ENCODE measurements at places on chromosomes 4 and X.

DNA sequence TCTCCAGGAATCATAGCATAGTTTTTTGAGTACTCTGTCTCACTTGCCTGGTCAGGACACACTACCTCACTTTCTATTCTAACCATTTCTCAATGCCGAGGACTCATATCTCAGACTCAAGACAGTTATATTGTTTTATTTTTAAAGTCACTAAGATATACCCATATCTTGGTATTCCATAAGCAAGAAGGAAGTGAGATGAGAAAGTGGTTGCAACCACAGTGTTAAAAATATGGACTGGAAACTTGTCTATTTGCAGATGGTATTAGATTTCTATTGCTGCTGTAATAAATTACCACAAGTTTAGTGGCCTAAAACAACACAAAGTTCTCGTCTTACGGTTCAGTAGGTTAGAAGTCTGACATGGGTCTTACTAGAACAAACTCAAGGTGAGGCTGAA is 344.8 kb upstream of the MAGEB2 start:
- DNase-seq = no peak

DNA sequence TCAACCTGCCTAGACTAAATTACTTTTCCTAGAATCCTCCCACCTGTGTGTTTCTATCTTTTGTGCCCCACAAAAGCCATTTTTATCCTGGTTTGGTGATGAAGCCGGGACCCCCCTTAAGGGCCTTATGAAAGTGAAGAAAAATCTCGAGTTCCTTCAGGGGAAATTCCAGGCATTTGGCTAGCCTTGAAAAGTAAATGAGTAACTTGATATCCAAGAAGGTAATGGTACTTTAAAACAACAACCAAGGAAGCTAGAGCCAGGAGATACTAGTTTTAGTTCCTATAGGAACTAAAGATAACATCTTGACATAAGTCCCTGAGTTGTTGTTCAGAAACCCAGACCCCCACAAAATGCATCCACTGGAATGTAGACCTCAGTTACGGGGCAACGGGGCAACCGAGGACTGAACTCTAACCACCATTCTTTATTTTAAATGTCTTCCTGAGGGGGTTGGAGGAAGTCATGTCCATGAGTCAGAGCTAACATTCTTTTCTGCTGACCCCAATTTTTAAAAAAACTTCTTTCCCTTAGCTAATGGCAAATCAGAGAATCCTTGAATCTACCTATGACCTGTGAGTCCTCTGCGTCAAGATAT is 73.9 kb downstream of the VCX3A start:
- no peak for DNase-seq

GRCh38 chr4:37687681-37688080 is 1.5 kb upstream of the RELL1 start:
- DNase-seq = no peak

DNA sequence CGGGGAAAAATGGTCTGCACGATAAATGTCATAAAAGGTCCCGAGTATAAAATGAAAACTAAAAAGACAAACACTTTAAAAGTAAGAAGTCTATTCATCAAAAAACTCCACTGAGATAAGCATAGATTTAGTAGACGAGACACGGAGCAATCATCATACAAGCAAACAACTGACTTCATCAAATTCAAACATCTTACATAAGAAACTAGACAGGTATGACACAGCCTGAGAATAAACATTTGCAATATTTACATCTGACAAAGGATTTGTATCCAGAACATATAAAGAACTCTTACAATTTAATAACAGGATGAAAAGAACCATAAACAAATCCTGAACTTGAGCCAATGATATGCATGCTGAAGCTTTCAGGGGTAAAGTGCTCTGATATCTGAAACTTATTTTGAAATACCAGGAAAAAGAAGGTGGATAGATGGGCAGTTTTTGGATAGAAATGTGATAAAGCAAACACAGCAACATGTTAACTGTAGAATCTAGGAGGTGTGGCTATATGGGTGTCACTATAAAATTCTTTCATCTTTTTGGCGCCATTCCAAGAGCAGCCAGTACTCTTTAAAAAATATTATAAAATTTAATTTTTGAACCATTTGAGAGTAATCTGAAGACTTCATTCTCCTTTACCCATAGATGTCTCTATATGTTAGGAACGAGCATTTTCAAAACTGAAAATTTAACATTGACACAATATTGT is 12.0 kb downstream of the MPP1 start:
- DNase-seq = no peak

GRCh38 chr4:67634741-67635140 is 66.2 kb downstream of the UBA6 start:
- no peak for DNase-seq

DNA sequence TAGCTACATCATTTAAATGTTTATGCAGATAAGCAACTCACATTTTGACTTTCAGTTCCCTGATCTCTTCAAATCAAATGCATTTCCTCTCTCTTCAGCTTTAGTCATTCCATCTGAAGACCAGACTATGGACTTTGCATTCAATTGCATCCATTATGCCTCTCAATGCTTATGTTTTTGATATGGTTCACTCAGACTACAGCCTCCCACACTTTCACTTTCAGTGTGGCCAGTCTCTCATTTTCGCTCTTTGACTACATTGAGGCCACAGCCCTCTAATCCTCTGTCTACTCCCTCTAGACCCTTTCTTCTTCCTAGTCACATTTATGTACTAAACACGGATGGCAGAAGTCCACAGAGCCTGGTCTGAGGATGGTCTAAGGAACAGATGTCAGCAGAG is 24.5 kb upstream of the VEGFC start:
- no peak for DNase-seq

GRCh38 chrX:33725535-33726210 is 406.4 kb downstream of the FAM47A start:
- DNase-seq = no peak

DNA sequence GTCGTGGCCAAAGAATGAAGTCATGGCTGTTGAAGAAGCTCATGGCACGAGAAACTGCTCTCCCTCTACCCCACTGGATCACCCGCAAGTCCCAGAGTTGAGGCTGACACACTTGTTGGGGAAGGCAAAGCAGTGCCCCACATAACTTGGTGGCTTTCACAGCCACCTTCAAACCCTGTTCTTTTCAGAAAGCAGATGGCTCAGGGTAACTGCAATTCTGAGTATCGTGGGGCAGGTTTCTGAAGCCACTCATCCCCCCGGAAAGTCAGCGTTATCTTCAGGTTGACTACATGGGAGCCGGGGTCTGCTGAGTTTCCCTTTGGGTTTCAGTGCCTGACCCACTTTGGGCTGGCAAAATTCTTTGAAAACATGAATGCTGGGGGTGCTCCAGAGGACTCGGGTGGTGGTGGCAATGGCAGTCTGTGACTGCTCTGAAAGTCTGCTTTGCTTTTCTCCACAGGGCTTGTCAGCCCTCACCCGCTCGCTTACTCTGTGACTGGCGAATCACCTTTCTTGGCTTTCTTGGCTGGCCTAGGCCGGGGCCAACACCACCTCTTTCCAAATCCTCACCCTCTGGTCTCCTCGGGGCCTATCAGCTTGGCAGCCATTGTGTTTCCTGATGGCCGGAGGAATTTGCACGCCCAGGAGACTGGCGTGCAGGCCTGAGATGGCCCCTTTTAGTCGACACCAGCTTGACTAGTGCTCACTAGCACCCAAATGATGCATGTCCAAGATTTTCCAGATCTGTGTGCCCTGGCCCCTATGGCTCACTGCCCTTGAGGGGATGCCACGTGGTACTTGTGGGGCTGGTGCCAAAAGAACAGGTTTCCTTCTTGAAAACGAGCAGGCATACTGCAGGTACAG is 7.3 kb downstream of the PPP1R3F start:
- peak; percentile 42 for DNase-seq

DNA sequence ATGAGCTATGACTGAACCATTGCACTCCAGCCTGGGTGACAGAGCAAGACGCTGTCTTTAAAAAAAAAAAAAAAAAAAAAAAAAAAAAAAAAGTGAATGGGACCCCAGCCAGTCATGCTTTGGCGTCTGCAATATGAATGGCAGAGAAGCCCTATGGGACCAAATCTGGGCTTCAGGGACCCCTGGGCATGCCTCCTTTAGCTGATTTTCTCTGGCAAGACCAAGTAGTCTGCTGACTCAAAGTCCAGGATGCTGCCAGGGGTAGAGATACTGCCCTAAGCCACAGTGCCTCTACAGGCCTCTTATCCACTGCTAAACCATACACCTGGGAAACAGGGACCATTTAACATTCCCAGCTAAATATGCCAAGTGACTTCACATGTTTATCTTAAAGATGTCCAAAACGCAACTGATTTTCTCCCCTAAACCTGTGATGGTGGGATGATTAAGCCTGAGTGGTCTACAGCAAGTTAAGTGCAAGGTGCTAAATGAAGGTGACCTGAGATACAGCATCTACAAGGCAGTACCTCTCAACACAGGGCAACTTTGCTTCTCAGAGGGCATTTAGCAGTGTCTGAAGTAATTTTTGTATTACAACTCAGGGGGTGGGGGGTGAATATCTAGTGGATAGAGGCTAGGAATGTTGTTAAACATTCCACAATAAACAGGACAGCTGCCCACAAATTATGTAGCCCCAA is 5.8 kb downstream of the RPS4X start:
- no peak for DNase-seq

DNA sequence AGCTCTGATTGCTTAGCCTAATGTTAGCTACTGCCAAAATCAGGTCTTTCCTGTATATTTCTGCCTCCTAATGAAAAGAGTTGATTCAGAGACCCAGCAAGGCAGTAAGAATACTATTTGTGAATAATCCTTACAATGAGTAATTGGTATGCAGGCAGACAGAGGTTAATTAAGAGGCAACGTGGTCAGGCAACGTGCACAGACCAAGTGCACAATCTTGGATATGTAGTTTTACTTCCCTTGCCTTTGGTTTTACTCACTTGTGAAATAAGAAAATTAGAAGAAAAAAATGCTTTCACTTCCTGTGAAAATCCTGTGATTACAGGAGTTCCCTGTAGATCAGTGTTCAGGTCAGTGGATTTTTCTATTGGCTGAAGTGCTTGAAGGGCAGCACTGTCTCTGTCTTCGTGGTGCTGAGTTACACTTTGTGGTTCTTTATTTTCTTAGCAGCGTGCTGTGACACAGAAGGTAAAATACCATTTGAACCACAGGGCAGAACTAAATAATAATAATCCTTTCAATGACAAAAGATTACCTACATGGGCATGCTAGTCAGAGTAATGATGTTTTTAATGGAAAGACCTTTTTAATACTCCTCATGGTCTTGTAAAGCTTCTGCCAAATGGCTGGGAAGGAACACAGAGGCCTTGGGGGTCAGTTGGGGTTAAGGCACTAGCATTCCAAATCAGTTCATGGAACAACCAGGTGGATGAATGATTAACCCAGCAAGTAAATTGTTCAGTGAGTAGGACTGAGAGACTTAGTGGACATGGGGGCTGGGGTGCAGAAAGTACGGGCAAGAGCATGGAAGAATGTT is 430.9 kb downstream of the MAPK10 start:
- DNase-seq = no peak

- DNase-seq = no peak
Measured at GRCh38 chr4:5874811-5875449, 18.0 kb downstream of the CRMP1 start.

DNA sequence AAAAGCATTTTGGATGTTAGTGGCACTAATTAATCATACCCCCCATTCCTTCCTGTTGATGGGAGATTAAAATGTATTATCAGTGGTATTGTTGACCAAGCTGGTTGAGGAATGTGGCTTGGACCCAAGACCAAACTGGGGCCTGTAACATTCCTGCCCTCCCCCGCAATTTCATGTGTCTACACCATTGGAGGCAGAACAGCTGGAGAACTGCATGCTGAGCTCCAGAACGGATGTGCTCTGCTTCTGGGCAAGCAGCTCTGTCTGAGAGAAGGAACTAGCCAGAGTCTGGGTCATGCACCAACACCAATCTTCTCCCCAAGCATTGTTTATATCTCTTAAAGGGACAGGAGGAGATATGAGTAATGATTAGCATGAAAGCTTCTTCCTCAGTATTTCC is 185.5 kb downstream of the CEP135 start:
- DNase-seq = no peak

- DNase-seq = no peak
Measured at GRCh38 chr4:8672486-8672885, 79.9 kb downstream of the CPZ start.

DNA sequence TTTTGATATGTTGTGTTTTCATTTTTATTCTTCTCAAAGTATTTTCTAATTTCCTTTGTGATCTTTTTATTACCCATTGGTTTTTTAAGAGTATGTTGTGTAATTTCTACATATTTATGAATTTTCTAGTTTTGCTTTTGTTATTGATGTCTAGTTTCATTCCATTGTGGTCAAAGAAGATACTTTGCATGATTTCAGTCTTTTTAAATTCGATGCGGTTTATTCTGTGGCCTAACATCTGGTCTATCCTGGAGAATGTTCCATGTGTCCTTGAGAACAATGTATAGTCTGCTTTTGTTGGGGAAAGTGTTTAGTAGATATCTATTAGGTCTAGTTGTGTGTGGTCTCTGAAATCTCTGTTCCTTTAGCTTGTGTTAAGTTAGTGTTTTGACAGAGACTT is 46.2 kb downstream of the PPEF1 start:
- no peak for DNase-seq

DNA sequence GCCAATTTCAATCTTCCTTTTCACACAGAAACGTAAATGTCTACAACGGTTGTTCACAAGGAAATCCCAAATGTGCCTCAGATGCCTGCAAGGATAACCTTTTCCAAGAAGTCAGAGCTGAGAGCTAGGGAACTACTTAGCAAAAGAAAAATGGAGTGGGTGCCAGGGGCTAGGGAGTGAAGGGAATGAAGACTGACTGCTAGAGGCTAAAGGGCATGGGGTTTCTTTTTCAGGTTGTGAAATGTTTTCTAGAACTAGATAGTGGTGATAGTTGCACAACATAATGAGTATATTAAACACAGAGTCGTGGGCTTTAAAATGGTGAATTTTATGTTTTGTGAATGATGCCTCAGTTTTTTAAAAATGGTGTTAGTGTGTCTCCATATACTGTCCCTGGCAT is 53.4 kb downstream of the CD99L2 start:
- no peak for DNase-seq

- no peak for DNase-seq
Measured at GRCh38 chr4:78939667-78940008, 400 bp upstream of the PAQR3 start.

- DNase-seq = no peak
Measured at GRCh38 chr4:153622778-153623240, 61.3 kb upstream of the TLR2 start.

DNA sequence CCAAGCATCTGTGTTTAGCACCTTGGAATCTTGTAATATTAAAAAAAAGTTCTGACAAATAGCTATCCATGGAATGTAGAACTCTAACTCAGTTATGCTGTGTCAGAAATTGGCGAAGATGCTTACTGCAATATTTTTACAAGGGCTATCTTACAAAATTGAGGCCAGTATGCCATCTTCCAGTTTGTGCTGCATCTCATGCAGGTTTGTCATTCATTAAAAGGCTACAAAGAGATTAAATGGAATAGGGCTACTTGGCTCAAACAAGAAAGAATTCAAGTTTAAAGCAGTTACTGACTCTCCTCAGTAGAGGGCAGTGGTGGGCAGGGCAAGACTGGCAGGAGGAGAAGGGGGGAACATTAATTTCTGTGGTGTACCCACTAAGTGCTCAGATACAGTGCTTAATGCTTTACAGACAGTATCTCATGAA is 66.5 kb downstream of the SHROOM4 start:
- no peak for DNase-seq

GRCh38 chr4:149056615-149057014 is 614.4 kb upstream of the NR3C2 start:
- DNase-seq = no peak

Data from stimulated activated CD8-positive, alpha-beta memory T cell treated with anti-CD3 and anti-CD28 coated beads, Interleukin-7, amount 100 ng/mL, for 48 hours (primary cell).